ENCODE measurements at places on chromosomes 5 and 9.

DNA sequence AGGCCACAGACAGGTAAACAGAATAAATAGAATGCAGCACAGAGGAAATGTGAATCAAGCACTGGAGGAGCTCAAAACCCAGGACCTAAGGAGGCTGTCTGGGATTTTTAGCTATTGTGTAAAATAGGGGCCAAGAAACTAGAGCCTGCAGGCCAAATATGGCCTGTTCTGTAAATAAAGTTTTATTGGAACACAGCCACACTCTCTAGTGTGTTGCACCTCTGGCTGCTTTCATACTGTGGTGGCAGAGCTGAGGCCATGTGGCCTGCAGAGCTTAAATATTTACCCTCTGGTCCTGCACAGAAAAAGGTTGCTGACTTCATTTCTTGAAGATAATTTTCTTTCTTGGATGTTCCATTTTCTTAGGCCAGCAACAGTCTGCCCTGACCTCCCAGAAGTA is 136.4 kb downstream of the WDR41 start:
- no peak for DNase-seq

- DNase-seq: no peak
Measured at GRCh38 chr9:69919461-69920061, 98.9 kb downstream of the CFAP95 start.

GRCh38 chr5:62731022-62731421 is 152.4 kb downstream of the LRRC70 start:
- no peak for DNase-seq

GRCh38 chr5:151678713-151679112 is 8.0 kb downstream of the SPARC start:
- no peak for DNase-seq

DNA sequence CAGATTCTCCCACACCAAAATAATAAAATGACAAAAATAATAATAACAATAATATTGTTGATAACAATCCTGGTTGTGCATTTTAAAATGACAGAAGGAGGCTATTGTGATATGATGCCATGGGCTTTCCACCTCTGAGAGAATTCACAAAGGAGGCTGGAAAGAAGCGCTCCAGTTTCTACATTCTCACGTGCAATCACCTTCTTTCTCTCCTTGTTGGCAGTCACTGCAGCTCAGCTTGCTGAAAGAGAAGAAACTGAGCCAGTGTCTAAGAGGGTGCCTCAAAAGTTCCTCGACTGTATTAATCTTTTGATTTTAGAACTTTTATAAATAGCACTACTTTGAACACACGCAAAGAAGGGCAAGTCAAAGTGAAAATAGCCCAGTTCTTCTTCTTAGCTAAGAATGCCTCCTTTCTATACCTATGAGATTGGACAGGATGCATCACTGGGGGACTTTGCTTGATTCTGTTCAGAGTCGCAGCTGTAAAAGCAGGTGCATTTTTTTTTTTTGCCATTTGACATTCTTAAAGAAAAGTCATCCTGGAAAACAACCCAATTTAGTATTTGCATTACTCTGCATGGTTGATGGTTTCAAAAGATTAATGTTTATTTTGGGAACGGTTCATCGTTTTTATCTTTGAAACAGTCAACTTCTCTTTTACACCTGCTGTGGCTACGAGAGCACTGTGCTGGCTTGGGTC is 12.4 kb upstream of the SUB1 start:
- DNase-seq: no peak

DNA sequence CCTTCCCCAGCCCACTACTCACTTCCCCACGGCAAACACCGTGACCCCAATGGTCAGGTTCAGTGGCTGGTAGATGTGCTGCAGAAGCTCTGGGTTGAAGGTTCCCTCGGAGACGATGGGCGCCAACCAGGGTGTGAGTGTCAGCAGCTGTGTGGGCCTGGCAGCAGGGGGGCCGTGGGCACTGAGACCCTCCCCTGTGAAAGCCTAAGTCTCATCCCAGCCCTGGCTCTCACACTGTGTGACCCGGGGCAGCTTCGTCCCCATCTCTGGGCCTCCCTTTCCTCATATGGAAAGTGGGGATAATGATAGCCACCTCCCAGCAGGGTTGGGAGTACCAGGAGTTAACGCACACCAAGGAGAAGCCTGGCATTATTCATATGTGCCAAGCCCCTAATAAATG is 8.6 kb downstream of the GBGT1 start:
- DNase-seq: no peak

- DNase-seq: no peak
Measured at GRCh38 chr9:96344458-96345180, 38.9 kb downstream of the SLC35D2 start.

DNA sequence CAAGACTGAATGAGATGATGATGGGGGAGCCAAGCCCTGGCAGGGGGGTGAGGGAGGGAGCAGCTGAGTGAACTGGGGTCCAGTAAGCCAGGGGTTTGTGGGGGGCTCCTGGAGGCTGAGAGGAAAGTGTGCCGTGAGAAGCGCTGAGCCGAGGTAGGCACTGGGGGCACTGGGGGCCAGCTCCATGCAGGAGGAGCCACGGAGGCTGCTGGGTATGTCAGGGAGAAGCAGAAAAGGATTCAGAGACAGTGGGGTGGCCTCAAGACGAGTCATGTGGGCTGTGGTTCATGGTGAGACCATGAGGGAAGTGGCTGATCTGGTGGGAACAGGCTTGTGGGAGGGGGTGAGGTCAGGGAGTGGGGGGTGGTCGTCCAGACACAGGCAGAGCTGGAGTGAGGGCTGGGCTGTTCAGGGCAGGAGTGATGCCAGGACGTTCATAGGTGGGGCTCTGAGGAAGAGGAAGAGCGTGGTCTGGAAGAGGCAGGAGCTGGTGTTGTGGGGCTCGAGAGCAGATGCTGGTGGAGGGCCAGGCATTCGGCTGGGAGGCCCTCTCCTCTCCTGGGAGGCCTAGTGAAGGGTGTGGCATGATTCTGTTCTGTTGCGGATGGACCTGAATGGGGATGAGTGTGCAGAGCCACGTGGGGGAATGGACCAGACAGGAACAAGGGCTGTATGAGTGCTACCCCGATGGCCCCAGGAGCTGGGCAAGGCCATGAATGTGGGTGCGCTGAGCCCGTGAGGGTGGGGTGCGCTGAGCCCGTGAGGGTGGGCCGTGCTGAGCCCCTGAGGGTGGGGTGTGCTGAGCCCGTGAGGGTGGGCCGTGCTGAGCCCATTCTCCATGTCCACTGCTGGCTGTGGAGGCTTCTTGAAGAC is 92.7 kb upstream of the CACNA1B start:
- DNase-seq: no peak

DNA sequence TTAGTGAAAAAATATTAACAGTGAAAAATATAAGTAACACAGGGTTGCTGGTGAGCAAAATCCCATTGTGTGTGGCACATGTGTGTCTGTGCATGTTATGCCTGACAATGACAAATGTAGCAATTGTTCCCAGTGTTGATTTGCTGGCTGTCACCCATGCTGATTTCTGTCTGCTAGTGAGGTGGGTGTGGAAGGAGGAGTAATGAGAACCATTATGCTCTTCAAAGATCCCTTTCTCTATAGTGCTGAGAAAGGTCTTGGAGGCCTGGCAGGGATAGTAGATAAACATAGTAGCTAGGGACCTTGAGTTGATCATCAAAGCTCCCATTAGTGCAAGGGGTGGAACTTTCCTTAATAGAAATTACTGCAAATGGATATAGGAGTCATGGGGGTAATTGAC is 152.5 kb upstream of the CLINT1 start:
- DNase-seq: no peak

DNA sequence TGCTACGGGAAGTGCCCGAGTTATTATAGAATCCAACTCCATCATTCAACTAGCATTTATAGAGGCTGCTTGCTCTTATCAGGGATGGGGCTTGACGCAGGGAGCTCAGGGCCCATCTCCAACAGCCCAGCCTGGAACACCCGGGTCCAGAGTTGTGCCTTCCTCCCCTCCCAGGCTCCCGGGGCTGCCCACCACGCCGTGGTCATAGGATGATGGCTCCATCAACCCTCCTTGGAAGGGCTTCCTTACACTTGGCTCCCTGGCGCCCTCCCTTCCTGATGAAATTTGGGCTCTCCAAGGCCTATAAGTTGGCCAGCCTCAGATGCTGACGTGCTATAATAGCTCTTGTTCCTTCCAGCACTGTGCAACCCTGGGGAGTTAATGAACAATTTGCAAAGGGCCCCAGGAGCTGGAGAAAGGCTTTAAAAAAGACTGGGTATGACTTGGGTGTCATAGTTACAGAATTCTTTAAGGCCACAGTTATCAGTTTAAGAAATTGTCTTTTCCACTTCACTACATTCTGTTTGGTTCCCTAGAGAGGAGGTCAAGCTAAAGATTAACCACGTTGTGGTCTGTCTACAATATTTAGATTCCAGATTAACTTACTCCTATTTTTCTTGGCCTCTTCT is 42.5 kb upstream of the GADD45G start:
- no peak for DNase-seq

GRCh38 chr5:148850836-148851235 is 24.4 kb downstream of the ADRB2 start:
- no peak for DNase-seq

- DNase-seq: no peak
Measured at GRCh38 chr5:54624805-54625568, 107.4 kb downstream of the SNX18 start.

DNA sequence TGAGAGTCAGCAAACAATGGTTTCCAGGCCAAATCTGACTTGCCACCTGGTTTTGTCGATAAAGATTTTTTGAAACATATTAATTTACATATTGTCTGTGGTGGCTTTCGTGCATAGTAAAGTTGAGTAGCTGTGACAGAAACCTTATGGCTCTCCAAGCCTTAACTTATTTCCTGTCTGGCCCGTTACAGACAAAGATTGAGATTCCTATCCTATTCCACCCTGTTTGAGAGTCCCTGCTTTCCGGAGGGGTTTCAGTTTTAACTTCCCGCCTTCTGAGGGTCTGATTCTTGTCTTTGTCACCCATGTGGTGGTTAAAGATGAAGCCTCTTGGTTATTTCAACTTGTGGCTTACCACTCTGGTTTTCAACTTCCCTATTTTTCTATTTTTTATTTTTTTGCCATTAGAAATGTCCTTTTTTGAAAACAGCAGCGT is 11.4 kb downstream of the OTULIN start:
- no peak for DNase-seq

DNA sequence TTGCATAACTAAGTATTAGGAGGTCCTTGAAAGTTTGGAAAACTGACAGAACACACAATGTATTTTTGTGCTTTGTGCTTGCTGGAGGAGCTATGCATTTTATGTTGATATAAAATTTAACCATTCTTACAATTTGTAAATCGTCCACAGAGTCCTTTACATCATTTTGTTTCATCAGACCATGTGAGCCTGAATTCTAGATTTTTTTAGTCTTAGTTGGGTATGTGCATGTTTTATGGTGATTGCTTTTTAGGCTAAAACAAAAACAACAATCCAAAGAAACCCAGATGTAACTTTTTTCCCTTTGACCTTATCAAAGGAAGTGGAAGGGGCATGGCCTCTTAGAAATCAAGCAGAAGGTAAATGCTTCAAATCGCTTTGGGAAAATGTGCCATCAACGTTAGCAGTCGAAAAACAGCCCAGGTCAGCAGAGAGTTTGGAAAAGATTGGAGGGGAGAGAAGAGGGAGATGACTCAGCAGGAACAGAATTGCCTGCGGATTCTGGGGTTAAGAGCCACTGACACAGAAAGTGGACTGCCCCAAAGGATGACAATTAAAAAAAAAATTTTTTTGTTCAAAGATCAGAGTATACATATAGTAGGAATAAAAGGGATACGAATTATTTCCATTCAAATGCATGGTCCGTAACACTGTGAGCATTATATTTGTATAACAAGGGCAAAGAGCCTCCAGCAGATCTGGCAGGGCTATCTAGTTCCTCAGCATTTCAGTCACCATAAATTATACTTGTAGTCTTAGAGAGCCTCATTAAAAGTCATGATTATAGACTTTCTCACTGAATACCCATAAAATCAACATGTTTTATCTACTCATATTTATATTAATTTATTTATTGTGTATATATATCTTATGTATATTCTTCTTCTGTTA is 253.5 kb upstream of the HAPLN1 start:
- DNase-seq: no peak

DNA sequence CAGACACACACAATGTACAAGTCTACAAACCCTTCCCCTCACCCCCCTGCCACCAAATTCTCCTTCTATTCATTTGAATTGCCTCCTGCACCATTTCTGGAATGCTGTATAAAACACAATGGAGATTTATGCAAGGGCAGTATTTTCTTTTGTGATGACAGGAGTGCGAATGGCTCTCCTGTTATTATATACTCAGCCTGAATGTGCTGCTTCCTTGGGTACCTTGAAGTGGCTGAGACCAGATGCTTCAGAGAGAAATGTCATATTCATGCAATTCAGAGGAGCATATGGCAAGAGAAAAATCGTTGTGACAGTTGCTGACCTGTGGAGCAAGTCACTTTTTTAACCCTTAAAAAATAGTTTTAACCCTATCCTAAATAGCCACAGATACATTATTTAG is 468.0 kb upstream of the WWC1 start:
- no peak for DNase-seq

DNA sequence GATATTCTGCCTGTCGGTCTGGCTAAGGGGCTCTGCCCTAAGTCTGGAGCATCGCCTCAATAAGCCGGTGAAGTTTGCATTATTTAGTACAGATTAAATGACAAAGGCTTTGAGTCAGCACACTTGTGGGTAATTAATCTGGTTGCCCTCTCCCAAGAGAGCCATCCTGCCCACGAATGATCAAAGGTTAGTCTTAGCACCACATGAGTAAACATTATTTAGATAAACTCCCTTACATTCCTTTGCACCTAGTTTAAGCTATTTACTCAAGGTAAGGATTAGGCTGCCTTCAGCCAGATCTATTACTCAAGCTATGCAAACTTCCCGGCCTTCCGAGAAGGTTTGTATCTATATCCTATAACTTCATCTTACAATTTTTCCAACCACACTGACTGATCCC is 572.1 kb downstream of the CHSY3 start:
- DNase-seq: no peak

GRCh38 chr5:160327818-160328217 is 15.5 kb upstream of the CCNJL start:
- DNase-seq: no peak

- DNase-seq: no peak
Measured at GRCh38 chr5:159802661-159803060, 113.6 kb upstream of the ADRA1B start.

GRCh38 chr9:84652496-84653120 is 16.9 kb upstream of the NTRK2 start:
- DNase-seq: no peak

DNA sequence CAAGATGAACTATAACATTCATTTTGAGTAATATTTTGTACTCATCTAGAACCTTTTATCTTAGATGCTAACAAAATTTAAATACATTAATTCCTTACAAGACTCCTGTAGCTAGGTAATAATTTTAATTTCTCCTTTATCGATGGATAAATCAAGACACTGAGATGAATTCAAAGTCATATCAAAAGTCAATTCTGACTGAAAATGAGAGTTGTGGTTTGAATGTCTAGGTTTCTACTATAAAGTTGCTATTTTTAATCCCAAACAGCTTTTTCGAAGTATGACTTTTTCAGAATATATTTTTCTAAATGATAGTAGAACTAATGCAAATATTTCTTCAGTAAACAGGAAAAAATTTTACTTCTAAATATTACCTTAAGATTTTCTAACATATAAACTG is 491.7 kb upstream of the FAM174A start:
- no peak for DNase-seq

Data from NCI-H524 treated with DMSO at 0.1 percent for 48 hours (cell line).